ENCODE measurements at places on chromosomes 12 and 14.

DNA sequence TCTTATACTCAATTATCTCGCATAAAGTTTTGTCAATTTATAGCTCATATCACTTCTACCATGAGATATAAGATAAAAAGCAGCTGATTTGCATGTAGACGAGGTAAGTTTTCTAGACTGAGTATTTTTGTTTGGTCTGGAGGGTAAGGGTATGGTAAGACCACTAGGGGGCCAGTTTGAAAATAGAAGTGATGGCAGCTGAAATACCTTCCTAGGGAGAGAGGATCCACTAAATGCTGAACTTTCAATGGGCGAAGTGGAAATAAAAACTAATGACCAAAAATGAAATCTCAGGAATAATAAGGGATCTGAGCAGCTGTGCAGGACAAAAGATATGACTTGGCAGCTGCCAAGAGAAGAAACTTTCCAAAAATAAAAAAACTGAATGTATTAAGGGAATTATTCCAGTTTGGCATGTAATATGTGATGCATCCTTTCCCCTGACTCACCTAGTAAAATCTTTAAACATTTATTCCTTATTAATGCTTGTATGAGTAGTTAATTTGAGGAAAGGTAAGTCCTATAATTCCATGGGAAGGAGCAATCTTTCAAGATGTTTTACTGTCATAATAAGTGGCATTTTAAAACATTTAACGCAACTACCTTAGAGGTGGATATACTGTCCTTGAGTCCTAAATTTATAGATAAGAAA, 754.5 kb downstream of the C12orf50 start:
- DNase-seq: no peak

GRCh38 chr14:22537436-22538310, 51.4 kb downstream of the DAD1 start:
- no peak for DNase-seq

- no peak for DNase-seq
Observed at GRCh38 chr12:128715485-128715884, 108.3 kb downstream of the SLC15A4 start.

GRCh38 chr12:123859035-123859434, 96.9 kb downstream of the DNAH10 start:
- DNase-seq: no peak

DNA sequence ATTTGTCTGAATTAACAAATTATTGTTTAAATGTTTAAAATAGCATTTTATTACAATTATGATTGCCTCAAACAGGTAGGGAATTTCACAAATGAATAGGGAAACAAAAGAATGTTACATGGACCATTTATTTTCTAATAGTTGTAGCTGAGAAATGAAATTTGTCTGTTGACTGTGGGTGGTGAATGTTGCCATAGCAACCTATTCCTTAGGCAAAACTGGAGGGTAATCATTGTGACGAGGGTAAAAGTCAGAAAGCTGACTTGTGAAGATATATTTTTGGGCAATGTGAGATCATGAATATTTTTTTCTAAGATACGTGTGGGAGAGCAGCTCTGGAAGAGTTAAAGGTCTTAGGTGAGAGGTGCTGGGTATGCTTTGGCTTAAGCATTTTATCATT, 24.2 kb upstream of the CLEC14A start:
- no peak for DNase-seq

DNA sequence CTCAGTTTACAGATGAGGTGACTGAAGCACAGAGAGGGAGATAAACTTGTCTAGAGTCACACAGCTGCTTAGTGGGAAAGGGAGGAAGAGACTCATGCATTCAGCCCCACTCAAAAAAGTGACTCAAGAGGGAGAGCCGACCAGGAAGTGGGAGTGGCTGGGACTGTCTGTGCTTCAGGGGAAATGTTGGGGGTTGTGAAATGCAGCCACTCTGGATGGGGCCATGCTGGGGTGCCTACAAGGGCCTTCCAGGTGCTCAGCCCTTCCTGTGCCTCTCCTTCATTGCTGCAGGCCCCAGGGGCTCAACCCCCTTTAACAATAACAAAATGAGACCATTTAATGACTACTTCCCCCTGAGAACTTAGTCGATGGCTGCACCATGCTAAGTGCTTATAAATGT, 41.8 kb downstream of the CACNA1C start:
- DNase-seq: no peak

DNA sequence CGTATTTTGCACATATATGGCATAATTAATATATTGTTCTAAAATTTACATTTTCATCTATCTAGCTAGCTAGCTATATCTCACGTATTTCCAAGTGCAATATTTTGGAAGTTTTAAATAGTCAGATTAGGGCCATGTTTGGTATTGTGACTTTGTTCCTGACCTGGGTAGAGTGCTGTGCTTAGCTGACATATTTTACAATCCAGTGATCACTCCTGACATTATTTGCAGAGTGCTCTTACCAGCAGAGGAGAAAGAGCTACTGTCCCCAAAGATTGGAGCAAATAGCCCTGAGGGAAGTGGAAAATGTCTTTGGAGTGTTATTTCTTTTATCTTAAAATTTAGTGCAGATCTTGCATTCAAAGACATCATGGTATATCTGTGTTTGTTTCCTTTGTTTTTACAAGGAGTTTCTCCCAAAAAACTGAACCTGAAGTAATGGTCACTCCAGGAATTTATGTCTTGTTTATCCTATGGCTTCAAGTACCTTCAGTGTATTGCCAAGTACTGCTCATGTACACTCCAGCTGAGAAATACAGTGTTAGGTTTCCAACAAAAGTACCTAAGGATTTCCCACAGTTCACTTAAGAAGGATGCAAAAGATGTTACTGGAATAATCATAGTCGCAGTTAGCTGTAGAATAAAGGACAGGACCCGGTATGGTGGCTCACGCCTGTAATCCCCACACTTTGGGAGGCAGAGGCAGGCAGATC, 49.4 kb upstream of the PSMA6 start:
- no peak for DNase-seq

- DNase-seq: no peak
Observed at GRCh38 chr14:74568911-74569310, 43.1 kb downstream of the LTBP2 start.

GRCh38 chr14:23620177-23620702, 15.9 kb upstream of the DHRS2 start:
- no peak for DNase-seq

Data from psoas muscle (tissue), 8 donors.